Tongue (tissue), 3 donors: ENCODE measurements at places on chromosomes 11 and 22.

DNA sequence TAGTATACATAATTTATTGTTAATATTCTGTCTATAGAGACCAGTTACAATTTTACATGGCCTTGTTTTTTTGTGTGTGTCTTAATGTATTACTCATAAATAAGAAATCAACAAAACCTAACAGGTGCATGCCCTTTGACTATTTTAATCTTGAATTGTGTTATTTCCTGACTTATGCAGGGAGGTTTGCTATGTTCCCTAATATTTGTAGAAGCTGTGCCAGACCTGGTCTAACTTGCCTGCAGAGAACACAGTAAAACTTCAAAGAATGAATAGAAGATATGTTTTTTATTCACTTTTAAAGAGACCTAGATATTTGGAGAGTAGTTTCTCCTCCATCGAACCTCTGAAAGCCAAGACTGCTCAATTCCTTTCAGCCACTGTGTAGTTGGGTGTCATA, 234.7 kb downstream of the LUZP2 start:
- DNase-seq = no peak

- no peak for DNase-seq
Observed at GRCh38 chr22:34255042-34255441, 334.8 kb upstream of the LARGE1 start.

GRCh38 chr11:35235936-35236666, 97.1 kb downstream of the CD44 start:
- DNase-seq = no peak

DNA sequence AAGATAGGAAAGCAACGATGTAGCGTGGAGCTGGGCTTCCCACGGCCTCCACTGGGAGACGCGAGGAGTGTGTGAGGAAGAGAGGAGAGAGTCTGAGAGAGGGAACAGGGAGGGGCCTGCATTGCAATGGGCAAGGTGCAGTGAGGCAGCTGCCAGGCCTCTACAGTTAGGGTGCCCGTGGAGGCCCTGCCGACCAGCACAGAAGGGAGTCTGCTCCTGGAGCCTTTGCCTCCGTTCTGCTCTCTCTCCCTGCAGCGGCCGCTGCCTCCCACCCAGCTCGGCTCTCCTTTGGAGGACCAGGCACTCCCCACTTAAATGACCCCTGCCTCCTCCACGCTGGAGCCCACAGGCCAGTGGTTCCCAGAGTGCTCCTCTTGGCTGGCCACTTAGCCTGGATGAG, 181.7 kb downstream of the EFCAB6 start:
- no peak for DNase-seq

DNA sequence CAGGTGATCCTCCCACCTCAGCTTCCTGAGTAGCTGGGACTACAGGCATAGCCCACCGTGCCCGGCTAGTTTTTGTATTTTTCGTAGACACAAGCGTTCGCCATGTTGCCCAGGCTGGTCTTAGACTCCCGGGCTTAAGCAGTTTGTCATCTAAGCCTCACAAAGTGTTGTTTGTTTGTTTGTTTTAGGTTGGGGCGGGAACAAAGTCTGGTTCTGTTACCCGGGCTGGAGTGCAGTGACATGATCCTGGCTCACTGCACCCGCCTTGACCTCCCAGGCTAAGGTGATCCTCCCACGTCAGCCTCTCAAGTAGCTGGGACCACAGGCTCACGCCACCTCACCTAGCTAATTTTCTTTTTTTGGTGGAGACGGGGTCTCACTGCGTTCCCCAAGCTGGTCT, 12.6 kb downstream of the IRF7 start:
- no peak for DNase-seq

- peak; percentile 8 for DNase-seq
Observed at GRCh38 chr11:114953039-114953438, 274.7 kb downstream of the NXPE2 start.

- DNase-seq = no peak
Observed at GRCh38 chr22:39243439-39244135, 1.2 kb downstream of the PDGFB start.

GRCh38 chr11:5928811-5929210, 13.2 kb upstream of the OR56A3 start:
- DNase-seq = no peak

DNA sequence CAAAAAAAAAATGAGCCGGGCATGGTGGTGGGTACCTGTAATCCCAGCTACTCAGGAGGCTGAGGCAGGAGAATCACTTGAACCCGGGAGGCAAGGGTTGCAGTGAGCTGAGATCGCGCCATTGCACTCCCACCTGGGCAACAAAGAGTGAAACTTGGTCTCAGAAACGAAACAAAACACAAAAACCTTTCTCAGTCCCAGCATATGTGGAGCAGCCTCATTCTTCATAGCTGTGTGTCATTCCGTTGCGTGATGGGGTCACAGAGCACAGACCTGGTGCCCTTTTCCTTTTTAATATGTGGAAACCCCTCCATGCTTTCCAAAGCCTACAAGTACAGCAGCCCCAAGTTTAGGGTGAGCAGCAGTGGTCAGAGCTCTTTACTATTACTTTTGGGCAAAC, 13.7 kb downstream of the PEX26 start:
- no peak for DNase-seq

DNA sequence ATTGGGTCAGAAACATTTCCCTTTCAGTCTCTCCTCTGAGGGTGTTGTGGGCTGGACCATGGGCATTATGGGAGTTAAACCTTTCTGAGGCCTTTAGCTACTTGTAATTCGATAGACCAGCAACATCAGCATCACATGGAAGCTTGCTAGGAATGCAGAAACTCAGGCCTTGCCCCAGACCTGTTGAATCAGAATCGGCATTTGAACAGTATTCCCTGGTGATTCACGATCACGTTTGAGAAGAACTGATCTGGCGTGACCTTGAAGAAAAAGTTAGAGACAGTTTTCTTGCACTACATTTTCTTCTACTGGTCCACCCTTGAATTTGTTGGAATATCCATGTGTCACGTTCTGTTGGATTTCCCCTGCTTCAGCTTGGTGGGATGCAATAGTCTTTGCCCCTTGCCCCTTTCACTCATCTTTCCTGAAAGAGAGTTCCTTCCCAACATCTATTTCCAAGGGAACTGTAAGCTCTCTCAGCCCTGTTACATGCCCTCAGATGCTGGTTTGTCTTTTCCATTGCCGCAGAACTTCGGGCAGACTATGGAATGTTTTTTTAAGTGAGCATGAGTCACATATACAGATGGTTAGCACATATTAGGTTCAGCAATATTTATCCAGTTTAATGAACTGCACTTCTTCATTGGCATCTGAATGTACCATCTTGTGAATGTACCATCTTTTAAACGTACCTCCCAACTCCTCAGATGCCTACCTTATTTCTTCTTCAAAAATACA, 23.9 kb downstream of the EHF start:
- no peak for DNase-seq

GRCh38 chr11:95647355-95647754, 142.2 kb downstream of the FAM76B start:
- peak; percentile 22 for DNase-seq

DNA sequence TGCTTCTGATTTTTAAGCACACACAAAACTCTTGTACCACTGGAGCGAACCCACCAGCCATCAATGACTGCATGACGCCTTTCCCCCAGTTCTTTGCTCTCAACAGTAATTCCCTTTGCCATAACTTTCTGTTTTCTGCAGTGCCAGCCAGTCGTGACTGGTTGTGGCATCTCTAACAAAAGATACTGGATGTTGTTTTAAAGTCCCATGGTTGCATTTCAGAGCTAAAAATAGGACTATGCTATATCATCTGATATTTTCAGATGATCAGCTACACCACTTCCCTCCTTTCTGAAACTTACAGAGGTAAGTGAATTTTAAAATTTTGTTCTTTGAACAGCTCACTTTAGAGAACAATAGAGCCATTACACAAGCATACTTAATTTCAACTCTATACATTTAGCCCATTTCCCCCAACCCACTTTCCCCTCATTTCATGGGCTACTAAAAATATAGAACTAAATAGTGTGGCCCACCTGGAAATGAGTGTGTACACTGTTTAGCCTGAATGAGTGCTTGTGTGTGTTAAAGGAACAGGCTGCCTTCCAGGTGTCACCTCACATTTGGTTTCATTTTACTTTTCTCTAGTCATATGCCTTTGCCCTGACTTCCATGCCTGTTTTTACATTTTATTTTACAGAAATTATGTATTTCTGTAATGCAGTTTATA, 136.9 kb upstream of the ZC3H12C start:
- no peak for DNase-seq

DNA sequence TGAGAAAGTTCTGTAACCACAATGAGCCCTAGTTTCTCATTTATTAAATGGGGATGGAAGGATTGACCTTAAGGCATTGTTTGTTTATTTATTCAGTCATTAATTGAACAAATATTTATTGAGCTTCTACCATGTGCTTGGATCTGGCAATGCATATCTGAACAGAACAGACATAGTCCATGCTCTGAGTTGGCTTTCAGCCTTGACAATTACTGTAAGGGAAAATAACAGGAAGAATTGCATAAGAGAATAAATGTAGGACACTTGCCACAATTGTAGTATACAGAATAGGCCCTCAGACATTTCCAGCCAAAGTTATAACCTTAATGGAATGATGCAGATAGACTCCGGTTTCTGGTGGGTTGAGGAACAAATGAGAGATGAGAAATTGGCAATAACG, 160.5 kb upstream of the TTC12 start:
- no peak for DNase-seq

DNA sequence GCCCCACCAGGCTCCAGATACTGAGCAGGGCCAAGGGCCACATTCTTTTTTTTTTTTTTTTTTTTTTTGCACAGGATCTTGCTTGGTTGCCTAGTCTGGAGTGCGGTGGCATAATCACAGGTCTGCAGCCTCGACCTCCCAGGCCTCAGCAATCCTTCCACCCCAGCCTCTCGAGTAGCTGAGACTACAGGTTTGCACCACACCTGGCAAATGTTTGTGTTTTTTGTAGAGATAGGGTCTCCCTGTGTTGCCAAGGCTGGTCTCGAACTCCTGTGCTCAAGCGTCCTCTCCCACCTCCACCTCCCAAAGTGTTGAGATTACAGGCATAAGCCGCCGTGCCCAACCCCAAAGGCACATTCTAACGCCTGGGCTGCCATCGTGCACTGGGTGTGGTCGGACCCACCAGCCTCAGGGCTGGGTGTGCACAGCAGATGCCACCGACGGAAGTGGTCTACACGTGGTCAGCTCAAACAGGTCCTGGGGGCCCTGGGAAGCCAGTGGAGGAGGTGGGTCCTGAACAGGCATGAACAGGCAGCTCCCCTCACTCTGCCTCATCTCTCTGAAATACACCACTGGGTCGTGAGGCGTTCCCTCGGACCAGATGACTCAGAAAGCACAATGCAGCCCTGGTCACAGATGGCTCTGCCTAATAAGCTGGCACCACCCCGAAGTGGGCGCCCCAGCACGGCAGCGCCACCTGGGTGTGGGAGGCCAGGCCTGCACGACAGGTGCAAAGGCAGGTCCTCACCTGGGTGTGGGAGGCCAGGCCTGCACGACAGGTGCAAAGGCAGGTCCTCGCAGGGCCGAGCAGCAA, 5.1 kb upstream of the B4GALNT4 start:
- peak; percentile 29 for DNase-seq

- peak; percentile 53 for DNase-seq
Observed at GRCh38 chr11:762421-763072, 14.7 kb downstream of the GATD1 start.

DNA sequence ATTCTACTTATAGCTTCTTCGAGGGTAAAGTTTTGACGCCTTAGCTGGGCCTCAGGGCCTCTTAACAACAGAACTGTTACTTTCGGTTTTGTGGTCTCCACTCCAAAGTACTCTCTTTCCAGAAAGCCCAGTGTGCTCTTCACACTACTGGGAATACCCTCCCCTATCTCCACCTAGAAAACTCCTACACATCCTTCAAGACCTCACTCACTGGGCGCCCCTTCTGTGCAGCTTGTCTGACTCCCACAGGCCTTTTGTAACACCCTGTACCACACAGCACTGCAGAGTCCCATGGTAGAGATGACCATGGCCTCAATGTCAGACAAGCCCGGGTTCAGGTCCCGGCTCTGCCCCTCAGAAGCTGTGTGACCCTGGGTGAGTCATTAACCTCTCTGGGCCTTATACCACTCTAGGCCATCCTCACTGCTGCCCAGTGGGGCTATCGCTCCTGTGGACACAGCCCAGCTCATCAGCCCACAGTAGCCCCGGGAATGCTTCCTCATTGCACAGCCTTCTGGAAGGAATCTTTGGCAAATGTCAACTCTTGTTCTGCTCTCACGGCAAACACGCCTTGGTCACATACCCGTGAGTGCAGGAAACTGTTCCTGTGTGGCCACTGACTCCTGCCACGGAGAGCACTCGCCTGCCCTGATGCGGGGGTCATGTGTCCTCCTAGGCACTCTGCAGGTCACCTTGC, 51.4 kb downstream of the SHISAL1 start:
- DNase-seq = no peak

DNA sequence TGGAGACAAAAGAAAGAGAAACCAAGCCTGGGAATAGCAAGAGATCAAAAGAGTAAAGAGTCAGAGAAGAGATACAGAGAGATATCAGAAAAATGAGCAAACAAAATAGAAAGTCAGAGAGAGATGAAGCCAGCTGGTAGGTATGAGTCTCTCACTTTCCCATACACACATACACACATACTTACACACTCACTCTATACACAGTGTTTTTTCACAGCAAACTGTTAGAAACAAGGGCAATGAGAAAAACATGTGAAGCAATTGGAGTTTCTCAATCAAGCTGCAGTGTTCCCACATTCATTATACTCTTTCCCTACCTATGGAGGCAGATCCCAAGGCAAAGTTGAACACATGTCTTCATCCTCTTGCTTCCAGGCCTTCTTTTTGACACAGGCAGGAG, 2.6 kb upstream of the NLRP10 start:
- no peak for DNase-seq

DNA sequence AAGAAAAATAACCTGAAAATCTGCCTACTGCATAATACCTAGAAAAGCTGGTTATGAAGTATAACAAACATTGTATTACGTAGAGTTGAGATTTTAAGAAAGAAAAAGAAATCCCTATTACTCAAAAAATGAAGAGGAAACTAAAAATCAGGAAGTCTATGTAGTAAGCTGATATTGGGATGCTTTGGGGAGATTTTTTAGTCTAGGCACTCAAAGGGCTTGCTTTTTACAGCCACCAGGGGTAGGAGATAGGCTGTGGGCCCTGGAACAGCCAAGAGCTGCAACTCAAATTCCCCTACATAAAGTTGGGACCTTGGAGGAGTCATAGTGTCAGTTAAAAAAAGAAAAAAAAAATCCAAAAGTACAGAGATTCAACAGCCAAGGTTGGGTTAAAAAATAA, 90.4 kb downstream of the RELT start:
- no peak for DNase-seq

DNA sequence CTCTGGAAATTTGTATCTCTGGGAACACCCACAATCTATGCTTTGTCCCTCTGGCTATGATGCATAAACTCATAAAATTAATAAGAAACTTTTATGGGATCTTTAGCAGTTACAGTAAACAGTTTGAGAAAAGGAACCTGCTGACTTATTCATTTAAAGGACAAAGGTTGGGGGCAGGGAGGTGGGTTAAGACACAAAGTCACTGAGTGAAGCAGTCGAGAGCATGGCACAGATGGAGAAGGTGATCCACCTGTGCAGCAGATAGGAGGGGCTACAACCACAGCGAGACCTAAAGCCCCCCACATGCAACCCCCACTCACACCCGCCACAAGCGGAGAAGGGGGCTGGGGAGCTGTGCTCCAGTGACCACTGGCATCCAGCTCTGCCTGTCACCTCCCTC, 45.0 kb downstream of the SMCO4 start:
- no peak for DNase-seq

GRCh38 chr11:13128354-13128753, 119.2 kb downstream of the RASSF10 start:
- DNase-seq = no peak

GRCh38 chr22:47105085-47105484, 342.6 kb downstream of the TBC1D22A start:
- no peak for DNase-seq

GRCh38 chr11:76641905-76642304, 28.6 kb downstream of the LRRC32 start:
- no peak for DNase-seq

- DNase-seq = no peak
Observed at GRCh38 chr11:103744496-103745153, 291.8 kb upstream of the DDI1 start.
